NCI-H226 (cell line): ENCODE measurements at places on chromosomes 12 and 14.

DNA sequence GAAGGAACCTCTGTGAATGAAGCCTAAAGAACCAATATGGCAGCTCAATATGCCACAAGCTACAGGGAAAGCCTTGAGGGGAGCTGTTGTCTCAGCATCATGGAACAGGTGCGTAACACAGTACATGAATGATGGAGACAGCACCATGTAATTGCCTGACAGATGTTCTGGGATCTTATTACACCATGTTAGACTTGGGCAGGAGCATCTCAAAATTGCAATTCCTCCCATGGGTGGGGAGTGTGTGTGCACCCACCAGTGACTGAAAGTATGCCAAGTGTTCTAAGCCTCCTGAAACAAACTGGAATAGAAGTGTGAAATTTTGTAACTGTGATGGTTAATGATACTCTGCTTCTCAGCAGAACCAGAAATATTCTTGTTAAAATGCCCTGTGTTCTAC is 151.0 kb upstream of the SRRM4 start:
- no peak for DNase-seq

GRCh38 chr14:97185186-97185585 is 388.0 kb downstream of the VRK1 start:
- no peak for DNase-seq

- DNase-seq = no peak
Observed at GRCh38 chr12:103664626-103665025, 77.6 kb downstream of the STAB2 start.

DNA sequence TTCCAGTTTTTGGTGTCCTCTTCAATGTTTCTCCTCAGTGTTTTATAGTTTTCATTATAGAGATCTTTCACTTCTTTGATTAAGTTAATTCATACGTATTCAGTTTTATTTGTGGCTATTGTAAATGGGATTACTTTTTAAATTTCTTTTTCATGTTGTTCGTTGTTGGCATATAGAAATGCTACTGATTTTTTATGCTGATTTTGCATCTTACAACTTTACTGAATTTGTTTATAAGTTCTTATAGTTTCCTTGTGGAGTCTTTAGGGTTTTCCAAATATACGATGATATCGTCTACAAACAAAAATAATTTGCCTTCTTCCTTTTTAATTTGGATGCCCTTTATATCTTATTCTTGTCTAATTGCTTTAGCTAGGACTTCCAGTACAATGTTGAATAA is 9.7 kb upstream of the SDR9C7 start:
- no peak for DNase-seq

DNA sequence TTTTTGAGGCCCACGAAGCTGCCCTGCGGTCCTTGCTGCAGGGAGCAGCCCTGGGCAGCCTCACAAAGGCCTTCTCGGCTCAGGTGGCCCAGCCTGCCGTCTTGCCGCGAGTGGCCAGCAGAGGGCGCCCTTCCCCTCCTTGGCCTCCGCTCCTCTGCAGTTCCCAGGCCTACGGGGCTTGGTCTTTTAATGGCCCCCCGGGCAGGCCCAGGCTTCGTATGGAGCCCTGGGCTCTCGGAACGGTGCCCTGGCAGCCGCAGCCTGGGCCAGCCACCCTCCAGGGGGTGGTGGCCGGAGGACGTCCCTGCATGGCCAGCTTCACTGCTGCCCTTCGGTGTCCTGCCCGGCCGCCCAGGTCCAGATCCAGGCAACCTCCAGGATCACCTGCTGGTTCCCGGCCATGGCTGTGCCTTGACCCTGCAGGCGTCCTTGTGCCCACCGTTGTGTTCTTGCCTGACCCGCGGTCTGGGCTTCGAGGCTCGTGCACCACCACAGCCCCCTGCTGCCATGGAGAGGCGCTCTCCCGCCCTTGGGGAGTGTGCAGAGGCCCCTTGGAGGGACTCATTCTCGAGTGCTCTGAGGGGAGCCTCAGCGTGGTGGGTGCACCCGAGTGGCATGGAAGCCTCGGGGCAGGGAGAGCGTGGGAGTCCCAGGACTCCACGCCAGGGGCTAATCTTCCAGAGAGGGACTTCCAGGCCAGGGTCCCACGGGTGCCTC is 9.4 kb downstream of the ASPG start:
- no peak for DNase-seq

- DNase-seq = no peak
Observed at GRCh38 chr12:68673788-68674187, 13.0 kb upstream of the NUP107 start.

- no peak for DNase-seq
Observed at GRCh38 chr12:27304856-27305255, 27.8 kb upstream of the BMAL2 start.

GRCh38 chr14:28308734-28309133 is 457.9 kb upstream of the FOXG1 start:
- DNase-seq = no peak

GRCh38 chr12:95088379-95088778 is 15.0 kb upstream of the NR2C1 start:
- no peak for DNase-seq

GRCh38 chr14:64971943-64972791 is at the start of gene RAB15:
TSS of gene RAB15 (minus strand) at chr14:64972336. CDS start at chr14:64972076, 260 bp downstream.
- DNase-seq = no peak

DNA sequence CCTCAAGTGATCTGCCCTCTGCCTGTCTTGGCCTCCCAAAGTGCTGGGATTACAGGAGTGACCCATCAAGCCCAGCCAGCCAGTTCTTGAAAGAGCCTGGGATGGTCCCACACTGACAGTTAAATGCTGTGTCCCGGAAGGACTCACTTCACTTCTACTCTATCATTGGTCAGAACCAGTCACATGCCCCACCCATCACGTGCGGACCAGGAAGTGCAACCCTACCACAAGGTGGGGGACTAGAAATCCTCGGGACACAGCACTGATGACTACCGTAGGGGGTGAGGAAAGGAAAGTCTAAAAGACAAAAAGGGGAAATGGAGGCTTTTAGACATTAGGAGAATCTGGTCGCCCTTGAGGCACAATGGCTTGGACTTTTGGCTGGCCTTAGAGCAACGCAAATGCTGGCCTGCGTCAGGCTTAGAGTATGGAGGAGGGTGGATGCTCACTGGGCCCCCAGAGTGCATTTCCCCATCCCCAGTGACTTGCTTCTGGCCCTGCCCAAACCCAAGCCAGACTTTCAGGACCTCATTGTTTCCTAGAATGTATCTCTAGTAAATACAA is 207.7 kb downstream of the TTC8 start:
- DNase-seq = no peak

DNA sequence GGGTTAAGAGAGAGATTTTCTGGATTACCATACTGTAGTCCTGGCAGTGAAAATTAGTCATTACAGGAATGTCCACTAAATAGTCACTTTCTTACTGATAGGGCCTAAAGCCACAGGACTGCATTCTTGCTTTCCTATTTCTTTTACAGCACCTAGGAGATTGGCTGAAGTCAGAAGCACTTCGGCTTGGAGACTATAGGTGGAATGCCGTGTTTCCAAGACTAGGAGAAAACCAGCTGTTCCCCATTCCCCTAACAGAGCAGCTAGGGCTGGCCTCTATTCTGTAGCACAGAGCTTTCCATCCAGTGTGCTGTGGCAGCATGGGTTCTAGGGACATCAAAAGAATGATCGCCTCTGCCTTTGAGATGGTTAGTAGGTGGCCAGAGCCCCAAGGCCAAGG is 15.1 kb downstream of the PIGH start:
- DNase-seq = no peak

DNA sequence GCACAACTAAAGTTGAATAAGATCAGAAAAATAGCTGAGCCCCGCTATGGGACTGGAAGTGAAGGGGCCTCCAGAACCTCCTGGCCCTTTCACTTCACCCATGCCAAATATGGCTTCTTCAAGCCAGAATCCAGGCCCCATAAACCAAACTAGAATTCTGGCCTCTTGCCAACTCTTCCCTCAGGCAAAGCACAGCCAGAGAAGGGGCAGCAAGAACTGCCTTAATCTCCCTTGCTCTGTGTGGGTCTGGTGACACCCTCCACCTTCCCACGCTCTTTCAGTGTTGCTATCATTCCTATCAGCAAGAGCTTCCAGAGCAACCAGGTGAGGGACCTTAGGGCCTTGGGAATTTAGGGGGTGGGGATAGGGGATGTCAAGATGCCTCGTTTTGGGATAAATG is 3.1 kb upstream of the PNMA1 start:
- no peak for DNase-seq

- DNase-seq = no peak
Observed at GRCh38 chr14:24382064-24382371, 14.0 kb downstream of the NFATC4 start.

DNA sequence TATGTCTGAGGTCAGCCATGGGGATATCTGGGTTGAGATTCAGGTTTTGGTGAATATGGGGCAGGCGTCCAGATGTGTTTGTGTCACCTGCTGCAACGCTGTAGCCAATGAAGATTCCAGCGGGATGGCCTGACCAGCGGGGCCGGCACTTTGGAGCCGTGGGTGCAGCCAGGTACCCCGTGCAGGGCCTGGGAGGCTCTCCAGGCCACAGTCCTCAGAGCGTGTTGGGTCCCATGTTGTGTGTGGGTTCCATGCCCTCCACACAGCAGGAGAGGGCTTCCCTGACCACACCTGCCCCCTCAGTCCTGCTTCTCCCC is 2.8 kb upstream of the TEX22 start:
- no peak for DNase-seq

DNA sequence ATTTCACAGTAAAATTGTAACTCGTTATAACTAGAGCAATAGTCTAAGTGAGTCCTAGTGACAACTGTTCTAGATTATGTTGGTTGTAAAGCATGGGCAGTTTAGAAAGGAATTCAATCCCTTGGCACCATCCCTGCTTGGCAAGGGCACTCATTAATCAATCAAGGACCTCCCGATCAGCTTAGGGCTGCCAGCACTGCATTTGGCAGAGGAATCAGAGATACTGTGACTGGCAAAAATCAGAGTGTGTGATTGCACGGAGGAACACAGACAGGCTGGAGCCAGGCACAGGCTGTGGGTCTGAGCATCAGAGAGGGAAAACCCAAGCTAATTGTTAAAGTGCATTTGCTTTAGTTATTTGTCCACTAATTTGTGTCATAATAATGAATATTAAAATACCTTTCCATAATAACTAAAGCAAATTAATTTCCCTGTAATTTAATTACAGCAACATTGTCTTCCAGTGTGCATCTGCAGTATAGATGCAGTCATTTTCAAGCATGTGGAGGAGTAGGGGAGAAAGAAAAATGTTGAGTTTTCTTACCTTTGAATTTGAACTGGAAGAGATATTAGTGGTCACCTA is 3.2 kb upstream of the EGLN3 start:
- no peak for DNase-seq

DNA sequence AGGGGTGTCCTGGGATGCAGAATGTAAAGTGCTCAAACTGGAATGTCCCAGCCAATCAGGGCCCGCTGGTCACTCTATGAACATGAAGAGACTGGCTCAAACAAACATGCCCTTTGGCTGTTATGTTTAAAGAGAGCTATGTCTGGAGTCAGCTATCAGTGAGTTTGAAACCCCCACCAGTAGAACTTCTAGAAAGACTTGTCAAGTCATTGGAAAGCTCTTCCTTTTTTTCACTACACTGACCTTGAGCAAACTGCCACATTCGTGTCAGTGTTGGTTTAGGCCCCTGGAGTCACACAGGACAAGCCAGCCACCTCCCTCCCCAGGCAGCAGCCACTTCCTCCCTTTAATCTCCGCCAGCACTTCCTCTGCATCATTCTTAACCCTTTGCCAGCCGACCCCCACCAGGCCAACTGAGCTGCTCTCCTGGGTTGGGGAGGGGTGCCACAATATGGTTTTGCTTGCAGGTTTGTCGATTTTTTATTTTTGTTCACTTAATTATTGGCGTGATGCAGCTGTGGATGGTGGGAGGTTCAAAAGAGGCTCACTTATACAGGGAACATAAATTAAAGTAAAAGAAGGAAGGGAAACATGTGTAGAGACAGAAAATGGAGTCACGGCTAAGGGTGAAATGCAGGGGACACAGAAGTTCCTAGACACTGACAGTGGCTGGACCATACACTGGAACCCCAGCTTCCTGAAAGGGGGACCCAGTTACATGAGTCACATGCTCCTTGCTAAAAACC is 25.3 kb downstream of the CMKLR1 start:
- DNase-seq = no peak

GRCh38 chr12:32609966-32610365 is 69.1 kb upstream of the DNM1L start:
- no peak for DNase-seq

DNA sequence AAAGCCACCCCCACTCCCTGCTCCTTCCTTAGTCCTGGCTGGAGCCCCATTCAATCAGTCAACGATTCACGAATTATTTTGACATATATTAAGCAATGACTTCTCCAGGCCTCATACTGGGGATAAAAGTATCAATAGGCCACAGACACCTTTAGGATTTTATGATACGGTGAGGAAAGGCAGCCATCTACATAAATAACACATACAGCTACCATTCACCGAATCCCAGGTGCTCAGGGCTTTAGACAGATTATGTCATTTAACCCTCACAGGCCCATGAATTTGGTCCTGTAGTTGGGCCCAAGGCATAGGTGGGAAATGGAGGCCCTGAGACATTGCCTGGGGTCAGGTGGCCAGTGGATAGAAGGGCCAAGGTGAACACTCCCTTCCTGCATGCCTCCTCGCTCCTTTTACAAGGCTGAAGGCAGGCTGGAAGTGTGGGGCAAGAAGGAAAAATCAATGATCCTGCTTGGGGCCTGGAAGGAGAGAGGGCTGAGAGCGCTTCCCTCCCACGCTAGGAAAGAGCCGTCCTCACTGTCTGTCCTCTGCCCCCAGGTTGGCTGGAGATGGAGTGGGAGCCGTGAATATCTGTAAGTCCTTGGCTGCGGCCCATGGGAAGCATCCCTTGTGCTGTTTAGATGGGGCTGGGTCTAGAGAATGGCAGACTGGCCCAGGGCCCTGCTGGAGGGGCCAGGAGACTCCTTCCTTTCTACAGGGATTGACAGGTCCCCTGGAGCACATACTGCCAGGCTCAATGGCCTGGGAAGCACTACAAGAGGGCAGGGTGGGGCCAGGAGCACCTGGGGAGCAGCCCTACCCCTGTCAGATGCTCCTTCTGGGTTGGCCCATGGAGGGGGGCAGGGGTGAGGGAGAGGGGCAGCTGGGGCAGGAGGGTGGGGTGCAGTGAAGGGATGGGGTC is 14.8 kb downstream of the KRT7 start:
- no peak for DNase-seq

- DNase-seq = peak; percentile 59
Observed at GRCh38 chr12:65941388-65941787, 117.1 kb downstream of the HMGA2 start.

- peak; percentile 90 for DNase-seq
Observed at GRCh38 chr12:50222275-50222783, 55.2 kb upstream of the CERS5 start.

DNA sequence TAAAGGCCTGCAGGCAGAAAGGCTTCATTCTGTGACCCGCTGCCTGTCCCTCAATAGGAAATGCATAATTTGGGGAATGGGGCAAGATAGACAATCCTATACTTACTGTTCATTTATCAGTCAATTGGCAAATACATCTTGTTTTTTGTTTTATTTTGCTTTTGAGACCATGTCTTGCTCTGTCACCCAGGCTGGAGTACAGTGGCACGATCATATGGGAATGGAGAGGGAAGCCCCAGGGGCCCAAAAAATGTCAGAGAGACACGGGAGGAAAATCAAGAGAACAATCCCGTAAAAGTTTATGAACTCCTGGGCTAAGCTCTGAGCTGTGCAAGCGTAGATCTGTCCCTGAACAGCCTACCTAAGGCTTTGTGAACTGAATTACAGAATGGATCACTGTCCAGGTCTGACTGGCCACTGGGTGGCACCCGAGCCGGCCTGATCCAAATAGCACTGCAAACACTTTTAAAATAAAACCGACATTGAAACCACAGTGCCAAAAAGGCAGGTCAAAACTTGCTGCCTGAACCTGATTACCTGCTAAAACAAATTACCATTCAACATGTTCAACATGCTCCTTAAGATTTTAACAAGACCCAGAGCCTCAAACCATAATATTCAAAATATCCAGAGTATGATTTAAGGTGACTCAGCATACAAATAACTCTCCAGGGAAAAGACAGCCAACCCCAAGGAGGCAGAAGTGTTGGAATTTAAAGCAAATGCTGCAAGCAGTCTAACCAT is 11.8 kb downstream of the COPS7A start:
- peak; percentile 18 for DNase-seq
